ENCODE measurements at places on chromosomes 13 and 19.

DNA sequence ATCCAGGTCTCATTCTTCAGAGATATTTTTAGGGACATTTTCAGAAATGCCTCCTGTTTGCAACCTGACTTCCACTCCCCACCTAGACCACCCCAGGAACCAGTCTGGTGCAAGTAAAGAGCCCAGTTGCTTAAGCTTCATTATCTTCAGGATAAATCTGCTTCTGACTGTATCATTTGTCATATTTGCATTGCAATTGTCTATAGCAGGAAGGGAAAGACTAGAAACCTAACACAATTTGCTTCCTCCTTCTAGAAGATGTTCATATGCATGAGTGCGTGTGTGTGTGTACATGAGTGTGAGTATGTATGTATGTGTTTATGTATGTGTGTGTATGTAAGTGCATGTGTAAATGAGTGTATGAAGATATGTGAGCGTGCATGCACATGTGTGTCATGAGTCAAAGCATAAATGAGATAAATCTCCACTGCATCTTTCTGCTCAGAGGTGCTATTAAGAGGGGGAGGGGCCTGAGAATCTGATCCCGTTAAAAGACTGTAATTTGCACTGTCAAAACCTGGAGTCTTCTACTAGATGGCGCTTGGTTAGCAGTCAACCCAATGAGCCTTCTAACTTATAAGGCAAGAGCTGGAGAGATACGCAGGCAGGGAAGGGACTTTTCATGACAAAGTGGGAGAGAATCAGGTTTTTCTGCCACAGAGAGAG is 178.8 kb upstream of the KL start:
- DNase-seq: no peak

DNA sequence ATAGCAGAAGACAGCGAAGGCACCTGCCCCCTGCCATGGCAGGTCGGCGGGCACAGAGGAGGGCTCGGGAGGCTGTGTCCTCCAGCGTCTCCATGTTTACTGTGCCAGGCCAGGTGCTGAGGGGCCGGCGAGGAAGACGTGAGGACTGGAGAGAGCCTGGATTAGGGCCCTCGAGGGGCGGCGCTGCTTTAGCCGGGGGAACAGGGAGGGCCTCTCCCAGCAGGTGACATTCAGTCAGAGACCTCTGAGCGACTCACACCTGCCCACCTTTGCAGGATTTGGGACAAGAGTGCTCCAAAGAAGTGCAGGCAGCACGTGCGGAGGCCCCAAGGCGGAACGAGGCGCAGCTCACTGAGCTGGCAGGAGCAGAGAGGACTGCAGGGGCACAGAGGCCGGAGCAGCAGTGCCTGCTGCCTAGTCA is 17.6 kb downstream of the KDM4B start:
- no peak for DNase-seq

DNA sequence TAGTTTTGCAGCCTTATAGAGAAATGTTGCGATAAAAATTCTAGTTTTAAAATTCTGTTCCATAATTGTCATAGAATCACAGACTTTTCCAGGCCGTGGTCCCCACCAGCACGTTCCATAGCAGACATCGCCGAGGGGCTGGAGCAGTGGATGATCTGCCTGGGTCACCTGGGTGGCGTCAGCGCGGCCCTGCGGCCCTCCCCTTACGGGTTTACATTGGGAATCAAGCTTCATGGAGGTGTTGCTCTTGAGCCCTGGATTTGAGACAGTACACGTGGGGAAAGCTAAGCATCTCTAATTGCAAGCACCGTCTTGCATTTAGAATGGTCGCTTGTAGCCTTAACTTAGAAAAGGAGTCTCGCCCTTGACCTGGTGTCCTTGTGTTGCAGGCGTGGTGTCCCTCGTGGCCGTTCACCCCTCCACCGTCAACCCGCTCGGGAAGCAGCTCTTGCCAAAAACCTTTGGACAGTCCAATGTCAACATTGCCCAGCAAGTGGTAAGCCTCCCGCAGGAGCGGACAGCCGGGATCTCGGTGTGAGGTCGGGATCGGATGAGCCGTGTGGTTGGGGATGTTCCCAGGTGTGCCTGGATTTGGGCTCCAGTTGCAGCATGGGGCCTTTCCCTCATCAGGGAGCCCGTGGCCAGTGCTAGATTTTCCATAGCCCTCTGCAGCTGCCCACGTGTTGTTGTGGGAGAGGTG is 35.1 kb downstream of the ATP4B start:
- no peak for DNase-seq

GRCh38 chr13:98133946-98134345 is 8.9 kb upstream of the FARP1 start:
- DNase-seq: no peak

DNA sequence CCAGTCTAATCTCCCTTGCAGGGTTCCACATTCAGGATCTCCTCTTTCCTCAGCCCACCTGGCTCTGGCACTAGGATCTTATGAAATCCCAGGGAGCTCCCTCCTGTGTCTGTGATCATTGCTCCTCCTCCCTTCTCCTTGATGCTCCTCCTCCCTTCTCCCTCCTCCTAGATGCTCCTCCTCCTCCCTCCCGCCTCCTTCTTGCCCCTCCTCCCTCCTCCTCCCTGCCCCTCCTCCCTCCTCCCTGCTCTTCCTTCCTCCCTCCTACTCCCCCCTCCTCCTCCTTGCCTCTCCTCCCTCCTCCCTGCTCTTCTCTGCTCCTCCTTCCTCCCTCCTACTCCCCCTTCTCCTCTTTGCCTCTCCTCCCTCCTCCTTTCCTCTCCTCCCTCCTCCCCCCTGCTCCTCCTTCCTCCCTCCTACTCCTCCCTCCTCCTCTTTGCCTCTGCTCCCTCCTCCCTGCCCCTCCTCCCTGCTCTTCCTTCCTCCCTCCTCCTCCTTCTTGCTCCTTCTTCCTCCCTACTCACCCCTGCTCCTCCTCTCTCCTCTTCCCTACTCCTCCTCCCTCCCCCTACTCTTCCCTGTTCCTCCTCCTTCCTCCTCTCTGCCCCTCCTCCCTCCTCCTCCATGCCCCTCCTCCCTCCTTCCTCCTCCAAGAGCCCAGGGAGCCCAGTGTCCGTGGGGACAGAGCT is 14.9 kb upstream of the ZBTB7A start:
- no peak for DNase-seq

GRCh38 chr19:28309070-28309469 is 903.9 kb downstream of the UQCRFS1 start:
- DNase-seq: no peak

GRCh38 chr19:5340637-5341447 is at the start of gene PTPRS:
TSS of gene PTPRS (minus strand) at chr19:5340812. CDS start at chr19:5286140, 54,672 bp downstream.
- DNase-seq: peak; percentile 81

GRCh38 chr13:79297128-79297527 is 108.9 kb downstream of the RBM26 start:
- DNase-seq: no peak

- DNase-seq: no peak
Measured at GRCh38 chr19:56348289-56348877, 33.7 kb upstream of the ZSCAN5A start.

DNA sequence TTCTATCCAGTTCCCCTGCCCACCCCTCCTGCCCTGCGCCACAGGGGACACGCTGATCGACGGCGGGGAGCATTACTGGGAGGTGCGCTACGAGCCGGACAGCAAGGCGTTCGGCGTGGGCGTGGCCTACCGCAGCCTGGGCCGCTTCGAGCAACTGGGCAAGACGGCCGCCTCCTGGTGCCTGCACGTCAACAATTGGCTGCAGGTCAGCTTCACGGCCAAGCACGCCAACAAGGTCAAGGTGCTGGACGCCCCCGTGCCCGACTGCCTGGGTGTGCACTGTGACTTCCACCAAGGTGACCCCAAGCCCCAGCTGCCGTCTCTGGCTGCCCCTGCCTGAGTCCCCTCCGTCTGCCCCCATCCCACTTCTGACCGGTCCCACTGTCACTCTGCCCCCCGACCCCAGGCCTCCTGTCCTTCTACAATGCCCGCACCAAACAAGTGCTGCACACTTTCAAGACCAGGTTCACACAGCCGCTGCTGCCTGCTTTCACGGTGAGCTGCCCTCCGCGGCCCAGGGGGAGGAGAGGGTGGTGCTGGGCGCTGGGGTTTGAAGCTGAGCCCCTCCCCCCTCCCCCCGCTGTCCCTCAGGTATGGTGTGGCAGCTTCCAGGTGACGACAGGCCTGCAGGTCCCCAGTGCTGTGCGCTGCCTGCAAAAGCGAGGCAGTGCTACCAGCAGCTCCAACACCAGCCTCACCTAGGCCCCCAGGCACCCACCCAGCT is 15.5 kb downstream of the STAP2 start:
- DNase-seq: no peak

GRCh38 chr19:45290381-45290931 is 32.2 kb downstream of the CKM start:
- no peak for DNase-seq

DNA sequence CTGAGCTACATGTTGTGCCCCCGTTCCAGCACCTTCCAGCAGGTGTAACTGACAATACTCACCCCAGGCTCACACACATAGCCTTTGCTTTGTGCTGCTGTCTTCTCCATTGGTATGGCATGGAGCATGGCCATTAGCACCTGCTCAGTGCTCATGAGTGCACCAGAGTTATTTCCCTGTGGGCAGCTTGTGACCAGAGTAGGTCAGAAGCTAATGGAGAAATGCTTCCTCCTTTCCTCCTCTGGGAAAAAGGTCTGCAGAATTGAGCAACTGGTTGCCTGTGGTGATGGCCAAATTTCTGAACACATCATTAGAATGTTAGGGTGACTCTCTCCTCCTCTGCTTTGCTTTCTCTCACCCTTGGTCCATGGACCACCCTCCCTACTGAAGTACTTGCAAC is 344.5 kb upstream of the TMTC4 start:
- peak; percentile 81 for DNase-seq

- no peak for DNase-seq
Measured at GRCh38 chr19:45160870-45161737, at the start of gene NKPD1. TSS of gene NKPD1 (minus strand) at chr19:45160982. CDS start at chr19:45160150, 832 bp downstream.

- no peak for DNase-seq
Measured at GRCh38 chr19:44345959-44346358, 10.5 kb downstream of the ZNF112 start.

DNA sequence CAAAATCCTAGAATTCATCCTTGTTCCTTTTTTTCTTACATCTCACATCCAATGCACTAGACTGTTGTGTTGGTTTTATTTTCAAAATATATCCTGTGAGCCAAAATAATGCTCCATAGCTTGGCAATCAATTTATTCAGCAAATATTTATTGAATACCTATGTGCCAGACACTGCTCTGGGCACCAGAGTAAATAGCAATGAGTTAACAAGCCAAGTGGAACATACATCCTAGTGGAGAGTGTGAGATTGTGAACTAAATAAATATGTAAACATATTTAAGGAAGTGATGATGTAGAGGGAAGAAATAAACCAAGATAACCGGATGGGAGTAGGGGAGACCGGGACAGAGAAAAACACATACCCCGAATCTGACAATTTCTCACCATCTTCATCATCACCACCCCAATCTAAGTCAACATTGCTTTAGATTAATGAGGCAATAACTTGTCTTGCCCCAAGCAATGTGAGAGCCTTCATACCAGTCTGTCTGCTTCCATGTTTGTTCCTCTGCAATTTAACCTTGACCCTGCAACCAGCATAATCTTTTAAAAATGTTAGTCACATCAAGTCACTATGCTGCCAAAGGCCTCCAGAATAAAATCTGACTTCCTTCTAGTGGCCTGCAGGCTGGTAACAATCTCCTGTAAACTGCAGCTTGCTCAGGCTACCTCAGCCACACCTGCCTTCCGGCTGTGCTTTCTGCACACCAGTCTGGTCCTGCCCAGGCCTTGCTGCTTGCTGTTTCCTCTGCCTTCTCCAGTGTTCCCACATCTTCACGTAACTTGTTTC is 199.2 kb downstream of the DLEU7 start:
- no peak for DNase-seq

DNA sequence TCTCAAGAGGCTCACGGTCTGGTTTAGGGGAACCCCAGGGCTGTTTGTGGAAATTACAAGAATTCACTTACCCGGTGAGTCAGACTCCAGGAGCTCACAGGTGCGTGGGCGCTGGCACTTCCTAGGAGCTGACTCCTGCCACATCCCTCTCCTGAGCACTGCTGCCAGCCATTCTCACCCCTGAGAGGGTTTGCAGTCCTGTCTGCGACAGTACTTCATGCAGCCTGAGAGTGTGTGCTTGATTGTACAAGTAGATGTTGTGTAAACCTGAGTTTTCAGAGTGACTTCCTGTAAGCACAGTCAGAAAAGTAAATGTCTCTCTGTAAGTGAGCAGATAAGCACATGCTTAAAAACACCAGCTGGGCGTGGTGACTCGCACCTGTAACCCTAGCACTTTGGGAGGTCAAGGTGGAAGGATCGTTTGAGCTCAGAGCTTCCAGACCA is 8.1 kb downstream of the MRPL4 start:
- DNase-seq: no peak

GRCh38 chr19:2791876-2792275 is 6.6 kb downstream of the THOP1 start:
- DNase-seq: no peak

- DNase-seq: no peak
Measured at GRCh38 chr13:80555796-80556678, 215.1 kb upstream of the SPRY2 start.

DNA sequence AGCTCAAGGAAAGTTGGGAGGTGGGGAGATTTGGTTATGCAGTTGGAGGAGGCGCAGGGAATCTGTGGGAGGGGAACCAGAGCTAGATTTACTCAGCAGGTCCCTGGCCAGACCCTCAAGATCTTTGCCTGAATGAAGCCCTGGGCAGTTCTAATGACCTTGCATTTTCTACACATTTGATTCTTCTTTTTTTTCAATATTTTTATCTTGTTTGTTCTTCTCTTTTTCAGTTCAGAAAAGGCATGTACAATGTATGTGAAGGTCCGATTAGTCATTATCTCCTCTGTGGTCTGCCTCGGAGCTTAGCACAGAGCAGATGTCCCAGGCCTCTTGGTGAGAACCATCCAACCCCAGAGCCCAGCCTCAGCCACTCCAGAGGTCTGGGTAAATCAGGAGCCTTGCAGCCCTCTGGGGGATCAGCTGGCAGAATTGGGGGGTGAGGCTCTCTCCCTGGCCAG is 24.2 kb downstream of the SERP2 start:
- DNase-seq: no peak

- DNase-seq: no peak
Measured at GRCh38 chr13:77184455-77184854, 142.4 kb downstream of the MYCBP2 start.

DNA sequence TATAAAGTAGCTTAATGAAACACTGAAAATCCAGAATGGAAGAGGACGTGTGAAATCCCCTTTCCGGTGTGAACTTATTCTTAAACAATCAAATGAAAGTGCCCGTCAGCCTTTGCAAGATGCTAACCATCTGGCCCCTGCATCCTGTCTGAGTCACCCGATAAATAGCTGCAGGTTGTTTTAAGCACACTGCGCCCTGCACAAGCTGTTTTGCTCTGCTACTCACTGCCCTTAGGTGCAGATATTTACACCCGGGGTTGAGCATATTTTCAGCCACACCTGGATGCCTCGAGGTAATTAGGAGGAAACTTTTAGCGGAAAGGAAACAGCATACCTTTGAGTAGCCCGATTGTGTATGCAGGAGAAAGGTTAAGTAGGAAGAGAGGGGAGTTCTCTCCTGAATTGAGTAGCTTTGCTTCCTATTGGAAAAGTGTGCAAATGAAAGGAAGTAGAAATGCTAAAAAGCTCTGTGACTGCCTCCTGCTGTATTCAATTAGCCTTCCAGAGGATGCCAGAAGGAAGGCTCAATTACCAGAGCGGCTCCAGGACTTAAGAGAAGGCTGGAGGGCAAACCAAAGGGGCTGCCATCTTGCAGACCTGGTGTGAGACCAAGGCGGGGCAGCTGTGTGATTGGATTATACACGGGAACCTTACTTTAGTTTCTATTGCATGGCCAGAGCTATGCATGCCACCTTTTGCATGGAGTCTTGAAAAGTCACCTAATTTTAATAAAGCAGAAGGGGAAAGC is 42.5 kb downstream of the IRS2 start:
- peak; percentile 55 for DNase-seq
